ENCODE measurements at places on chromosomes 3 and 15. TPM values are rescaled to one million over a fixed set of nuclear protein-coding genes. Genes with fewer than 3 reads are reported as not detected.
A peak's percentile ranks its signal among the peaks of the same experiment; 100 is the strongest.

- H3K27me3 ChIP-seq, result no peaks in the 10 kb centered on the region
- no peaks in the 10 kb centered on the region for H3K36me3 ChIP-seq
These were observed 60.5 kb downstream of the MYO1E start for GRCh38 chr15:59312205-59312604.

DNA sequence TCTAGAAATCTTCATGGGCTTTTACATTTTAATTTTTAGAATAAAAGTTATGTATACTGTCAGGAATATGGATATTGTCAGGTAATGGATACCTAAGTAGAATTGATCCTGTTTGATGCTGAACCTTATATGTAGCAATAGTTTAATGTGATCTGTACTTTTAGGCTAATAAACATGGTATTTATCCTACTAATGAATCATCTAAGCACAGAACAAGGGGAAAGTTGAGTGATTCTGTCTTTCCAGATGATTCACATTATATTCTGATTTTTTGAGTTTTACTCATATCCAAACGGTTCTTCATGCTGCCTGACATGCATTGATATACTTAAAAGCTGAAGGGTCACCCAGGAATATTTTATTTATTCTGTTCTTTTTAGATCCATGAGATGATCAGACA is 34.5 kb downstream of the FANCI start:
- DNase-seq, result no peak
- H3K27me3 ChIP-seq, result no peaks in the 10 kb centered on the region
- H3K4me1 ChIP-seq, result no peaks in the 10 kb centered on the region
- no peaks in the 10 kb centered on the region for H3K36me3 ChIP-seq

DNA sequence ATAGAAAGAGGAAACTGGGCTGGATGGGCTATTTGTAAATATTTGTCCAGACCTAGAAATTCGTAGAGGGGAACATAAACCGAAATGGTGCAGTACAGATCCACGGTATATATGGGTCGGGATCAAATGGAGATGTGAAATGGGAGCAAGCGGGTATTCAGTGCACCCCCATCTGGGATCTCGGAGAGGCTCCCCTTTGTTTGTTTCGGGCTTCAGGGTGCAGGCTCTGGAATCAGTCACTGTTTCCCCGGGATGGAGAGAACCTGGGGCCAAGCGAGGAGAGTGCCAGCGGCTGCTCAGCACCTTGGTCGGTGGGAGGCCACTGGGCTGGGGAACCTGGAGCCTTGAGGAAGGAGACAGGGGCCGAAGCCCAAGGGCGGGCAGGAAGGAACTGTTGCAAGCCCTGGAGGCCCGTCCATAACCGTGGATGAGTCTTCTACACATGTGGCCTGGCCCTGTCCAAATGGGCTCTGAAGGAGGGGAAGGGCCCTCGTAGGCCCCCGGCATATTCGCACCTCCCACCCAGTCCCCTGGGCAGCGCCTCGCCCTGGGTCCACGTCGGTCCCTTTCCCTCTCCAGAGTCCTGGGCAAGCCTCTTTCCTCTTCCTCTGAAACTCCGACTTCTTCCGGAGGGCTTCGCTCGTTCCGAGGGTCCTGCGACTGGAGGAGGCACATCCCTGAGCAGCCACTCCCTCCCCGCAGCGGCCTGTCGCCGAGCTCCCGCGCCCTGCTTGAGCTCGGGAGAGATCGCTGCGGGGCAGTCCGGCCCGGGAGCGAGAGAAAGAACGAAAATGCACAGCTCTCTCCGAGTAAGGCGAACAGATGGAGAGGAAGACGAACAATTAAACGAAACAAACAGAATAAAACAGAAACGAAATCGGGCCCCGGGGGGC is 3.0 kb downstream of the ISL2 start:
- no peaks in the 10 kb centered on the region for H3K36me3 ChIP-seq
- no peak overlapping the region for H3K27ac ChIP-seq
- H3K27me3 ChIP-seq, result peaks cover 24% of the 10 kb centered on the region
- peak; percentile 20 for DNase-seq

- H3K27me3 ChIP-seq, result no peaks in the 10 kb centered on the region
- no peak overlapping the region for H3K4me3 ChIP-seq
- H3K27ac ChIP-seq, result no peak overlapping the region
- H3K4me1 ChIP-seq, result peaks cover under 1% of the 10 kb centered on the region
These were observed 16.5 kb downstream of the ST6GAL1 start for GRCh38 chr3:186946756-186947375.

Gene GOLGA6B
- not detected for total RNA-seq

Gene SNX22
- 1.6 TPM for total RNA-seq
